ENCODE measurements at places on chromosomes 5 and 9.
A peak's percentile ranks its signal among the peaks of the same experiment; 100 is the strongest.

DNA sequence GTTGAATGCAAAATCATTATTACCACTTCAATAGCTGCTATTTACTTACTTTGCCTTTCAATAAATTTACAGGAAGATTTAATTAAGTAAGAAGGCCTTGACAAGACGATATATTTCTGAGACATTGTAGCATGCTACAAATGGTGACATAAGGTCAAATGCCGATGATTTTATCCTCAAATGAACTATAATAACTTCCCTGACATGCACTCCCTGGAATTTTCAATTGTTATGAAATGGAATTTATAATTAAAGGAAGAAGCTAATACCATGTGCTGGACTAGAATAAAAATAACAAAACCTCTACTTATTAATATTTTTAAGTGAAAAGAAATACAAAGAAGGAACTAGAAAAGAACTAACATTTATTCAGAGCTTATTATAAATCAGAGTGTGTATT, 30.2 kb upstream of the ITGA1 start:
- no peak for DNase-seq

DNA sequence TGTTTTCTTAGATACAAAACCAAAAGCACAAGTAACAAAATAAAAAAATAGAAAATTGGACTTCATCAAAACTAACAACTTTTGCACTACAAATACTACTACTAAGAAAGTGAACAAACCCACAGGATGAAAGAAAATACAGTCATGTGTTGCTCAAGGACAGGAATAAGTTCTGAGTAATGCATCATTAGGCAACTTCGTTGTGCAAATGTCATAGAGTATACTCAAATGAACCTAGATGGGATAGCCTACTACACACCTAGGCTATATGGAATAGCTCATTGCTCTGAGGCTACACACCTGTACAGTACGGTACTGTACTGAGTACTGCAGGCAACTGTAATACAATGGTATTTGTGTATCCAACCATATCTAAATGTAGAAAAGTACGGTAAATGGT, 88.3 kb downstream of the RAPGEF1 start:
- DNase-seq = peak; percentile 90

DNA sequence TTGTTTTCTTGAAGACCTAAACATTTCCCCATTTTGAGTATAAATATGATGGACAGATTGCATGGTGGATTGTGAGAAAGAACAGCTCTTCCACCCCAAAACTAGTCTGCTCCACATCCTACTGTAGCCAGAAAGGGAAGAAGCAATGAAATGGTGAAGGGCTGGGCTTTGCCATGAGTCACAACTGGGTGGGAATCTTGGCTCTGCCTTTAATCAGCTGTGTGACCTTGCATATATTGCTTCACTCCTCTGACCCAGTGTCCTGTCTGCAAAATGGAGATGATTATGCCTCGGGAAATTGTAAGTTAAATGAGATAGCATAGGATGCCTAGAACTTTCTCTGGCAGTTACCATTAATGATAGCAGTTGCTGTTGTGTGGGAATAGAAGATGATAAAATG, 101.9 kb downstream of the PDE8B start:
- peak; percentile 59 for DNase-seq

DNA sequence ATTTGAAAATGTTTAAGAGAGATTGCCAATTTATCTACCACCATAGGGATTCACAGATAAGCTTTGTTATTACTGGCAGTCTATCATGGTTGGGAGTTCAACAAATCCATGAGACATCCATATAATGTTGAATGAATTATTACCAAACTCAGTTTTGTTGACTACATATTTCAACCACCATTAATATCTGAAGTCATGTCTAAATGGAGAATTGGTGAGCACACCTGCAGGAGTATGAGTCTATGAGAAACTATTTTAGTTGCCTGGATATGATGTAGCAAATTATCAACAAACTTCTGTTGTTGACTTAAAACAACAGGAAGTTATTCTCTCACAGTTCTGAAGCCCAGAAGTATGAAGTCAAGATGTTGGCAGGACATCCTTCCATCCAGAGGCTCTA, 126.8 kb upstream of the FBXL7 start:
- no peak for DNase-seq

- DNase-seq = no peak
These were observed 87.6 kb downstream of the AMBP start for GRCh38 chr9:113990570-113990907.

DNA sequence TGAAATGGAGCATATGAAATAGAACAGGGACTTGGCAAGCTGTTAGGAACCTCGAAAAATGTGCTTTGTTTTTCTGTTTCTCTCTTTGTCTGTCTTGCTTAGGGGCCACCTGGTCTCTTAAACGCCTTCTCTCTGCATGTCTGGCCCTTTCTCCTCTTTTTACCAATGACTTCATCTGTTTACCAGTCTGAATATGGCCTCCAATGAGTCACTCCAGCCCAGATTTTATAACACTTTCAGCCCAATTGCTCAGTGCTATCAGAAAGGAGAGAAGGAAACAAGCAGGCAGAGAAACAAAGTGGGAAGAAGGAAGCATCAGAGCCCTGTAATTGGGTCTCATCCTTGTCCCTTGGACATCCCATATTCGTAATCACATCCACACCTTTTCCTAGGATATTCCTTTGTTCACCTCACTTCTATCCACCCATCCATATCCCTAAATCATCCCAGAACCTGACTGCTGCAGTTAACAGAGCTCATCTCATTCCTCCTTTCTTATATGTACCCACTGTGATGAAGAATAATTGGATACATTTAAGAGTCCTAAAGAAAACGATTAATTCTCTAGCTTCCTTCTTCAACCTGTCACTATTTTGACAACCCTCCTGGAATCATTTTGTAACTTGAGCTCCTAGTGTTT, 151.8 kb upstream of the GPR151 start:
- peak; percentile 81 for DNase-seq

DNA sequence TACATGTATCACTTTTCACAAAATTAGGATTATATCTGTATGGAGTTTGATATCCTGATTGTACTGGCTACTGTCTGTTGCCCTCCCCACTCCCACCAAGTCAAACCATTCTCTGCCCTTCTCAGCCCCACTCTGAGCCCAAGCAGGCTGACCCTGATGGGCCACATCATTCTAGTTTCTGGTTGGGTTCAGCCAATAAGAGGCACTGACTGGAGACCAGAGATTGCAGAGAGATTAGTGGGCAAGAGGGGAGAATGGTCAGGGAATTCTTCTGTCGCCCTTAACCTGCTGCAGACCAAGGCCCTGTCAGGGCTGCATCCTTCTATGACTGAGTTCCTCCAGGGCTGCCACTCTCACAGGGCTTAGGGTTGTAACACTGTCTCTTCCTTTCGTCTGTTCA, 2.7 kb downstream of the HSPB3 start:
- DNase-seq = no peak

DNA sequence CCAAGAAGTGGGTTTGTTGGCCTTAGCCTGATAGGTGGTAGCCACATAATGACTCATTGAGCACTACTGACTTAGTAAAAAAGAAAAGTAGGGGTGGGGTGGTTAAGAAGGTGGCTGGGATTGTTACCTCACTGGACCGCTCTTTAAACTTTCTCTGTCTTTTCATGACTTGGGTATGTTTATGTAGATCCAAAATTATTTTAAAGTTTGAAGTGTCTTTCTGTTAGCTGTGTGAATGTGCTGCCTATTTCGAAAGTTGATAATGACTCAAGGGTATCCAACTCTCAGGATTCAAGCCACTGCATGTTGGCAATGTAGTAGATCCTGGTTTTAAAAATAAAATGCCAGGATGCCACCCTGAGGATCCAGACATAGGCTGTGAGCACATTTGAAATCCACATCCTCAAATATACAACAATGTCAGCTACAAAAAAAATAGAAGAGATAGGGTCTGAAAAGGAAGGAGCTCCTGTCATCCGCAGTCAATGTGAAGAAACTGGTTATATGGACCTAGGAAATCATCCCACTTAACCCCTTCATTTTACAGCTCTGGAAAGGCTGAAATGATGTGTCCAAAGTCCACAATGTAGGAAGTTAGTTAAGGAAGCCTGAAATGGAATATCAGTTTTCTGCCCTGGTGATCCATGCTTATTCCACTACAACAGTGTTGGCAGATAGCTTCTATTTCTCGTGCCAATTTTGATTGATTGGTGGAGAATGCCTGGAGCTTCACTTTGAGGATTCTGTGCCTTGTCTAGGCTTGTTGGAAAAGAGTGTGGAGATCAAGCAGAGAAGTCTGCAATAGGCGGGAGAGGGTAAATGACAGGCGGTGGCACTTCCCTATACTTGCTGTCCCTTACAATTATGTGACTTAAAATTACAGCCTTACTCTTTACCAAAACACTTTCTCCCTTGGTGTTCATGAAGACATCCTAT, 23.4 kb downstream of the ZNF462 start:
- no peak for DNase-seq

DNA sequence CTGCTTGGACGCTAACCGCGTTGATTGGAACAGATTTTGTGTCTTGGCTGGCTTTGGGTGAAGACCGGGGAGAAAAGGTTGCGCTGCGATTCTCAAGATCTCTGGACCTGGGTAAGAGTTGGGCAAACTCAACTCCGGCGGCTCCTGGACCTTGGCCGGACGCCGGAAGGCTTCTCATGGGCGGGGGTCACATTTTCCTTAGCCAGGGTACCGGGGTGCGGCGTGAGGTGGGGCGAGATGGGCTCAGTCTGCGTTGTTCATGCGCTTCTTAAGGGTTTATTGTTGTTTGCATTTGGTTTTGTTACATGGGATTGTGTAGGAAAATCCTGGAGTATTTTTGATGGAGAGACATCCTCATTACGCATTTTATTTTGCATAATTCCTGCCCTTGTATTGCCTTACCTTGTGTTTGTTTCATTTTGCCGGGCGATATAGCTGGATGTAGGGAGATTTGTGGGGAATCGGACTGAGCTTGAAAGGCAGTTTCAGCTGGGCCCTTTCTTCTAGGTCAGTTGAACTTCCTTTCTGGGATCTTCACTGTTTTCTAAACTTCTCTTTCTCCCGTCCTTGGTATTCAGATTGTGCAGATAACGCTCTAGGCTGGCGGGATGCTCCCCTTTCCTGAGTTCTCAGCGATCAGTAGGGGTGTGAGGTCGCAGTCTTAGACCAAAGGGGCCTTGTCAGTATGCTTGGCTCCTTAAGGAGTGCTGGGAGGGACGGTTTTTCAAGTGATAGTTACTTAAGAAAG, 524 bp downstream of the MEGF10 start:
- no peak for DNase-seq

- DNase-seq = no peak
These were observed 118.6 kb downstream of the UNC13B start for GRCh38 chr9:35280399-35280798.
